ENCODE measurements at places on chromosomes 11 and 22.

DNA sequence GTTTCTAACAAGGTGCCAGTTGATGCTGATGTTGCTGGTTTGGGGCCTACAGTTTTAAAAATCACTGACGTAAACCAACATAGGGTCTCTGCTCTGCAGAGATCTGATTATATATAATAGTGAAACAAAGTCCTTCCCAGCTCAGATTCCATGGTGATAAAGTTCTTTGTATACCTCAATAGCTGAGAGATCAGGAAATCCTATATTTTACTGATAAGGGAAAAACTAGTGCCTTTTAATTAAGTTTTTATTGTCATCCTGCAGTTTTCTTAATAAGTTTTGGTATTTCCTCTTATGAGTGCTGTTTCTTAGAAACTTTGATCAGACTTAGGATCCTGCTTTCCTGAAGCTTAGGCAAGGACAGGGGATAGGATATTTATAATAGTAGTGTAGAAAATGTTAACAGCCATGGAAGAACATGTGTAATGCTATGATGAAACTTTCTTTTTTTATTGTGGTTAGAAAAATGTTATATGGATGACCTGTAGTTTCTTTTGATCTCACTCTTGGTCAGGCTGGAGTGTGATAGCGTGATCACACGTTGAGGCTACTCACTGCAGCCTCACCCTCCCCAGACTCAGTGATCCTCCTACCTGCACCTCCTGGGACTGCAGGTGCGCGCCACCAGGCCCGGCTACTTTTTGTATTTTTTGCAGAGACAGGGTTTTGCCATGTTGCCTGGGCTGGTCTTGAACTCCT is 14.1 kb downstream of the CAPRIN1 start:
- DNase-seq, result no peak

DNA sequence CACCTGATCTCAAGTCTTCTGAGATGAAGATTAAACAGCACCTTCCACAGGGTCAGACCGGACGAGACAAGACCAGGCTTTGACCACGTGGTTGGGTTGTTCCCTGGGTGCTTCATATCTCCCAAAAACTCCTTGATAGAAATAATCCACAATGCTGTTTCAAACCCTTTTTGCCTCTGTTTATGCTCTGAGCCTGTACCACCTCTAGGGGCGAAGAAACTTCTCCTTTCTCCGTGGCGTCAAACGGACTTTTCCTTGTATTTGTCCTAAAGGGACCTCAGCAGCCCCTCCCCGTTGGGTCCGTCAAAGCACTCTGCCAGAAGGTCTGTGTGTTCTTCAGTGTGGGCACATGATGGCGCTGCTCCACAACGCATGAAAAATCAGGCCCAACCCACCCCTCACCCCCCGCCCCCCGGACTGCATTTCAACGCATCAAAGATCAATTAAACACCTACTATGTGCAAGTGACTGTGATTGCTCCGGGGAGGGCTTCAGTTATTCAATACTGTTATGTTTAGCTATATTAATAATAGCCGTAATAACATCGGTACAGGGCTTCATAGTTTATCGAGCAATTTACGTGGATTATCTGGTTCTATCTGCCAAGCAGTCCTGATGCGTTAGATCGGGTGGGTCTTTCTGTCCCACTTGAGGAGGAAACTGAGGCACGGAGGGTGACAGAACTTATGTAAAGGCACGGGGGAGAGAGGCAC is 17.3 kb upstream of the EIF3D start:
- no peak for DNase-seq

DNA sequence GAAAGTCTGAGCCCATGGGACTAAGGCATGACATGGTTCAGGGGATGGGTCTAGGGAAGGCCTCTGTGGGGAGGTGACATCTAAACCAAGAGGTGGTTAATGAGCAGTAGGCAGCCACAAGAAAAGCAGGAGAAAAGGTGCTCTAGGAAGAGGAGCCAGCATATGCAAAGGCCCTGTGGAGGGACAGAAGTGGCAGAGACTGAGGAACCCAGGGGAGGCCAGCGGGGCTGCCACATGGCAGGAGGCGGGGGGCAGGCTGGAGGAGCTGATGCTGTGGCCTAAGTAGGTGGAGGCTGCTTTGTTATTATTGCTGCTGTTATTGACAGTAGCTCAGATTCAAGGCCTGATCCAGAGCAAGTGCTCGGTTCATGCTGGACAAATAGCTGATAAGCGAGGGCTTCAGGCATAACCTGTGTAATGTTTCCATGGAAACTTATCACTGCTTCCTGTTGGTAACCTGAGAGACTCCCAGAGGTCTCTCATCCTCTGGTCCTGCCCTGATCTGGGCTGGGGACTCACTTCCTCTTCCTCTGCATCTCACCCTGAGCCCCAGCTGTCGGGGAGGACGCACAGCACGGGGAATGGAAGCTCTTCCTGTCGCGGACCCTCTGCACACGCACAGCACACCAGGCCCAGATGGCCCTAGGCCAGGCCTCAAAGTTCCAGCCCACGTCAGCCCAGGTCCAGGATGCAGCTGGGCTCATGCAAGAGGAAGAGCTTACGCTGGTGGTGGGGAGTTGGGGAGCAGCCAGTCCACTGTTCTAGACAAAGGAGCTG is 75.2 kb upstream of the TP53I11 start:
- DNase-seq, result no peak

- DNase-seq, result no peak
Measured at GRCh38 chr11:82225930-82226329, 507.7 kb downstream of the FAM181B start.

DNA sequence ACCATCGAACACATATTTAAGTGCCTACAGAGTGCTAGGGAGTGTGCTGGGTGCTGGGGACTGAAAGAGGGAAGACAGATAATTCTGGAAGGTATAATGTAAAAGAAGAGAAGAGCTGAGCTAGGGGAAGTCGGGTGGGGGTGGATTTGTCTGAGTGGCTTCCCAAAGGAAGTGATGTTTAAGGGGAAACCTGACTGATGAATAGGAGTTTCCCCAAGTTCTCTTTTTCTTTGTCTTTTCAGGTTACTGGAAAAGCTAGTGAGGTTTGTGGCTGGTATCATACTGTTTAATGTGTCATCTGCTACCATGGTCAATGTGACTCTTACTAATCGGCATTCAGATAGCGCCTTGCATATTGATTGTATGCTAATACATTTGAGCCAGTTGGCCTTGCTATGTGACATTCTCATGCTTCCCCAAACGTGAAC is 151.6 kb upstream of the MTMR2 start:
- DNase-seq, result peak; percentile 53

GRCh38 chr22:32754413-32755041 is 47.0 kb upstream of the TIMP3 start:
- no peak for DNase-seq

DNA sequence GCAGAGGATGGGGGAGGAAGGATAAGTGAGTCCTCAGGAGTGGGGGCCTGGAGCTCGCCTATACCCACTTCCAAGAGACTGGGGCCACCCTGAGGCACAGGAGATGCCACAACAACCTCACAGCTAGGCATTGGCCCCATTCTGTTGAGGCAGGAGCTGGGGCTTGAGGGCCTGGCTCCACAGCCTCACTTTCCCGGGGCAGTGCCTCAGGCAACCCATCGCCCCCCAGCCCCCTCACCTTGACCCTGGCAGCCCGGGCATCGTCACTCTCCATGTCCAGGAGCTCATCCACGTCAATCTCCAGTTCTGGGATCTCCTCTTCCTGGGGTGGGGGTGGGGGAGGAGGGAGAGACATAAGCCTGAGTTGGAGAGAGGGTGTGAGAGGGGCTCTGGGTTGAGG is 1.8 kb downstream of the PPP1R14B start:
- no peak for DNase-seq

- DNase-seq, result no peak
Measured at GRCh38 chr11:6414874-6415328, 4.0 kb downstream of the APBB1 start.

DNA sequence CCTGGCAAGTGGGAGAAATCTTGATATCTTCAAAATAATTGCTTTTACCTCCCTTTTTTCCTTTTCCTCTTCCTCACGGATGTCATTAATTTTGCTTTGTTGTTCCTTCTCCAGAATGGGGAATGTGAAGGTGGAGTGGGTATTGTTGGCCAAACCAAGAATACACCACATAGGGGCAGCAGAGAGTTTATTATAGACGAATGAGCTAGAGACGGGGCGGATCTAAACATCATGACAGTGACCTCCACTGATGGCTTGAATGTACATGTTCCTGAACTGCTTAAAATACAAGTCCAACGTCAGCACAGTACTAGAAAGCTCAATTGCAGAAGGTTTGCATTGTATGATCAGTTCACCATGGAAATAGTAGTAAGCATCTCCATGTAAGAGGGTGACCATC is 122.3 kb upstream of the SNX19 start:
- no peak for DNase-seq

- no peak for DNase-seq
Measured at GRCh38 chr11:82305123-82305522, 428.5 kb downstream of the FAM181B start.

All from kidney epithelial cell (primary cell).